Fibroblast of the conjunctiva (primary cell): ENCODE measurements at places on chromosomes 12 and 14.

DNA sequence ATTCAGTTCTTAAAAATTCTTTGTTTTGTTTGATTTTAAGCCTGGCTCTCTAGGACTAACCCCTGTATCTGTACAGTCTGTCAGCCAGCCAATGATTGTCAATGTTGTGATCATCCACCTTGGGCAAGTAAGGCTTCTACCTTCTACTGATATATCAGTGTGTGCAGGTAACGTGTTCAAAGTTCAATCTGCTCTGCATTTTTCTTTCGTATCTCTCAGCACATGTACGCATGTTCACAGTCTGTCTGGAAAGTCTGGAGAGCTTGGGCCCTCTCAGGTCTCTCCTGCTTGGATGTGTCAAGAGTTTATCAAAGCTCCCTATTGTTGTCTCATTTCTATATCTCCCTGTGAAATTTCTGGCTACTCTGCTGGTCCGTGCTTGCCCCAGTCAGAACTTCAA is 138.6 kb upstream of the VRK1 start:
- no peak for DNase-seq

DNA sequence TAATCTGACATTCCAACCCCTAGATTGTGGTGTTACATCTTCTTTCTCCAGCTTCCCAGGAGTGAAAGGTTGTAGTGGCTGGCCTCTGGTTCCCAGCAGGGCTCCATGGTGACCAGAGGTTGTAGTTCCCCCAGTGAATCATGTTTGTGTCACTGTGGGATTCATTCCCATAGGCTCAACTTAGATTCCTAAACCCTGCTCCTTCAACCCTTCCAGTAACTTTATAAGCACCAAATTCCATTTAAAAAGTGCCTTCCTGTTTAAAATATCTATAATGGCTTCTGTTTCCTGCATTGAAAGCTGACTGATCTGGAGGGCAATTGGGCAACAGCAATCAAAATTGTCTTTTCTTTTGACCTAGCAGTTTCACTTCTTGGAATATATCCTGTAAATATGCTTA is 40.5 kb upstream of the TBC1D15 start:
- no peak for DNase-seq

GRCh38 chr14:56648508-56649301 is 69.1 kb downstream of the TMEM260 start:
- DNase-seq, result no peak

- no peak for DNase-seq
Observed at GRCh38 chr12:49932023-49932422, 18.5 kb upstream of the AQP2 start.

DNA sequence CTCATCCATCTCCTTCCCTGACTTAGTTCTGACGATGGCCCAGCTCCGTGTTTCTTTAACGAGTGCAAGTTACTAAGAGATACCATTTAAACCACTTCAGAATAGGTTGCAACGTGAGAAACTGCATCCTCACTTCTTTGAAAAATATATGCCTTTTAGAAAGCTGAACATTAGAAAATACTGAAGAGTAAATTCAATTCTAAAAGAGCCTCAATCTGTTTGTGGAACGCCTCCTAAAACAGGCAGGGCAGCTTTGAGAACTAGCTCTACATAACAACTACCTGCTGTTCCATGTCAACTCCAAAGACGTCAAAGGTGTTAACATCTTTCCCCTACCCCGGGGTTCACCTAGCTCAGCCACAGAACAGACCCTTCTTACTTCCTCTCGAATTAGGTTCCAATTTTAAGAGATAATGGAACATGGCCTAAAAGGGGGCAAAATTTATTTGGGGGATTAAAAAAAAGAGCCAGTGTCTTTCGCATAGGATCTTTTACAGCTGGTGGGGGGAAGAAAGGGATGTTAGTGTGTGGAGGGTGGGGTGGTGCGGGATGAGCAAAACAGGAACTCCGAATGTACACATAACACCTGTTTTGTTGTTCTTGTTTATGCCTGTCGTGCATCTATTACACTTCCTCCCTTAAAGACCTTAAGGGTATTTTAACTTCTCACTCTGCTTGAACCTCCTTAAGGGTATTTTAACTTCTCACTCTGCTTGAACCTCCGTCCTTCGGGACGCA is 3.3 kb downstream of the BHLHE41 start:
- no peak for DNase-seq

GRCh38 chr14:63454863-63455622 is 88.1 kb downstream of the PPP2R5E start:
- no peak for DNase-seq

DNA sequence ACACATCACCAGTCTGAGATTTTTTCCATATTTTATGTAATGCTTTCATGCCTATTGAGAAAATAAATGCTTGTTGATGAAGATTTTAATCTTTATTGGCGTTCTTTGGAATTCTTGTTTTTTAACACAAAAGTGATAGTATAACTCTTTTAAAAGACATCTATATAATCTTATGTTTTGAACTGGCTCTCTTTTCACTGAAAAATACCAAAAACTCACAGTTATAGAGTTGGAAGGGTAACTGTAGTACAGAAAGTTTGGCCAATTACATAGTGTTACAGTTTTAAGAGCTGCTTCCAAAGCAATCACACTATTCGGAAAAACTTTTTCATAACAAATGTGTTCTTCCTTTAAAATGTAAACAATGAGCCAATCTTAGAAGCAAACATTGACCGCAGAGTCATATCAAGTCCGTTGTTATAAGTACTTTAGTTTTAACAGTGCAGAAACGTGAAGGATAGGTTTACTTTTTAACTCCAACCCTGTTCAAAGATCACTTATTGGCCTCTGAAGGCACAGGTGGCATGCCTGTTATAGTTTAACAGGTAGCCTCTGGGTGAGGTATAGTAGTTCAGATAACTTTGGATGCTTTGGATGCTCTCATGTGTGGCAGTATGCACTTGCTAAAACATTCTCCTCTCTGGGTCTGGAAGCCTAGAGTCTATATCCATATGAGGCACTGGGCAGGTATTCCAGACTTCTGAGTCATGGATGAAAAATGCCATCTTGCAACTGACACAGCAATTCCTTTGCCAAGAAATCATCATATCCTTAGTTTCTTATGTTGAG is 12.1 kb upstream of the NTN4 start:
- peak; percentile 66 for DNase-seq

DNA sequence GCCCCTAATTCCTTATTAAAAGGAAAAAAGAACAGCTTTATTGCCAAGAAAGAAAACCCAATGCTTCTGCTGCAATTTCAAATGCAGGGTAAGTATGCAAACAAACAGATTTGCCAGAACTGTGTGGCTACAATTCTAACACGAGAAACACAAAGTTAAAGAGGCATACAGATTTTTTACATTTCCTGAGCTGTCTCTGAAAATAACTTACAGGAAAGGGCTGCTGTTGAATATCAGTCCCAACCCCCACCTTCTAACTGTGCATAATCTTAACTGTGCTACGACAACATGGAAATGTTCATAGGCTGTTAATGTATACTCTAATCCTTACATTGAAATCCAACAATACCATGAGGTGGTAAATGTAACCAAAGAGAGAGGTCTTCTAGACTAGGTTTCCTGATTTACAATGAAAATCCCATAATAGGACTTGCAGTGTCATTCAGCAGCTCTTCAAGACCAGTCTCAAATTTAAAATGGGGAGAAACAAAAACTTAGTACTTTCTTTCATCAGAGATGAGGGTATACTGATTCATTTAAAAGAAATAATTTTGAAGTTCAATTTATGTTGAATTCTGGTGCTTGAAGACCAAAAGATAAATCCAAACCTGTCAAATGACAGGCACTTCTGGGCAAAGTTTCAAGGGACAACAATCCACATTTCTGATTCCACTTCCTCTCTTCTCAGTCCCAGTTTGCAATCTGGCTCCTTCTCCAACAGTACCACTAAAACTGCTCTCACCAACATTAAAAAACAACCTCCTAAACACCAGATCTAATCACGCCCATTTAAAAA is 14.4 kb downstream of the FGD6 start:
- no peak for DNase-seq

DNA sequence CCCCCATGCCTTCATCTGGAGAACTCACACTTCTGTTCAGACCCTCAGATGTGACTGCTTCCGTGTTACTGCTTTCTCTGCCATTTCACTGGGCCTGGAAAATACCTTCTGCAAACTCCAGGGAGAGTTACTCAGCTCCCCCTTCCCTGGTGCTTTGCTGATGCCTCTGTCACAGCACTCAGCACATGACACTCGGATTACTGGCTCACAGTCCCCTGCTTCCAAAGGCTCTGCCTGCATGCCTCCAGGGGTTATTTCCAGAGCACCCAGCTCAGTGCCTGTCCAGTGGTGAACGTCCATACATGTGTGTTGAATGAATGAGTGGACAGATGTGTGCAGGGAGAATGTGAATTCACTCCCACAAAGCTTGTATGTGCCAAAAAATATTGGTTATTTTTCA is 237.2 kb upstream of the FKBP4 start:
- DNase-seq, result no peak

- no peak for DNase-seq
Observed at GRCh38 chr12:69966839-69967238, 141.8 kb downstream of the MYRFL start.

DNA sequence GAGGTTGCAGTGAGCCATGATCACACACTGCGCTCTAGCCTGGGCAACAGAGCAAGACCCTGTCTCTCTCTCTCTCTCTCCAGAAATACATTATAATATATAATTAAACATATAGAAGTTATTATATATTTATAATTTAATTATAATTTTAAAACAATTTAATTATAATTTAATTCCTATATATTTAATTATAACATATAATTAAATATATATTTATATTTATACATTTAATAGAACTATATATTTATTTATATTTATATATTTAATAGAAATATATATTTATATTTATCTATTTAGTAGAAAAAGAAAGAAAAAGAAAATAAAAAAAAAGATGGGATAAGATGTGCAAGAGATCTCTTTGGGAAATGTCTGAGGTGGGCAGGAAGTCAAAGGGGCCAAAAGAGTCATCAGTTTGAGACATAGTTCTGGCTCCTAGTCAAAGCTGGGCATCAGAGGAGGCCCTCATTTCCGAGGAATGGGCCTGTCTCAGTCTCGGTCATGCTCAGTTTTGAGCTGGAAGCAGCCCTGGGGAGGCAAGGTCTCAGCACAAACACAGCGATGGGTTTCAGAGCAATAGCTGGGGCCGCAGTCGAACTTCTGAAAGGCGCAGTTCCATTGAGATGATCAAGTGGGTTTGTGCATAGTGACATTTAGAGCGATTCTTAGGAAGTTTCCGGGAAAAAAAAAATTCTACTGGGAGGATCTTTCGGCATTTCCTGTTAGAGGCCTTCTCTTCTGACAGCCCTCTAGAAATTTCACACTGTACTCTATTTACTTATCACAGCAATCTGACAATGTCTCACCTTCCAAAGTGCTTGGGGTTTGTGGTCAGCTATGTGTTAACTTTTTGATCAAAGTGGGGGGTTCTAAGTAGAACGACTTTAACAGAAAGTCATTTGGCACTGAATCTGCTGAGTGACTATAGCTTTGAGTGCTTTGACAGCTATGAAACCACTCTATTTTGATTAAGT is 58.7 kb upstream of the GZMB start:
- DNase-seq, result no peak

- no peak for DNase-seq
Observed at GRCh38 chr12:42641221-42641885, 51.8 kb upstream of the PRICKLE1 start.

GRCh38 chr12:107404981-107405380 is 280.6 kb upstream of the PWP1 start:
- DNase-seq, result no peak

DNA sequence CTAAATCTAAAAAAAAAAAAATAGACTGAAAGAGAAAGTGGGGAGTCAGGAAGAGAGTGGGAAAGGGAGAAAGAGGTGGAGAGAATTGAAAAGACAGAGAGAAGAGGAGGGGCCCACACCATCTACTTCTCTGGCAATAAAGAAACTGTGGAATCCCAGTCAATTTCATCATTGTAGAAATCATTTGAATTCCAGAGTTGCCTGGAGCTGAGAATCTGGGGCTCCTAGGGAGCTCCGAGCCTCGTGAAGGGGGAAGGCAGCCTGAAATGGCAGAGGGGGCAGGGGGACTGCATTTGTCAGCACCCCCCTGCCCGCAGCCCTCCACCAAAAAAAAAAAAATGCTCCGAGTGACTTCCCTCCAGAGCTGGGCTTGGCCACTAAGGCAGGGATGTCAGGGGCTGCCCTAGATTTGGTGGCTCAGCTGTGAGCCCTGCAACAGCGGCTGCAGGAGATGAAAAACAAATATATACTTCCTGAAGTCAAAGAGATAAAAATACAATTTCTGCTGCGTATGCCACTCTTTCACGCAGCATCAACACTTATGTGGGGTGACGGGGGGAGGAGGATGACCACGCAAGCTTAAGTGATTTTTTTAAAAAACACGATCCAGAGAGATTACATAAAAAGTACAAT is 80.5 kb downstream of the BCL11B start:
- no peak for DNase-seq

GRCh38 chr12:69822201-69822860 is 2.7 kb upstream of the MYRFL start:
- no peak for DNase-seq

DNA sequence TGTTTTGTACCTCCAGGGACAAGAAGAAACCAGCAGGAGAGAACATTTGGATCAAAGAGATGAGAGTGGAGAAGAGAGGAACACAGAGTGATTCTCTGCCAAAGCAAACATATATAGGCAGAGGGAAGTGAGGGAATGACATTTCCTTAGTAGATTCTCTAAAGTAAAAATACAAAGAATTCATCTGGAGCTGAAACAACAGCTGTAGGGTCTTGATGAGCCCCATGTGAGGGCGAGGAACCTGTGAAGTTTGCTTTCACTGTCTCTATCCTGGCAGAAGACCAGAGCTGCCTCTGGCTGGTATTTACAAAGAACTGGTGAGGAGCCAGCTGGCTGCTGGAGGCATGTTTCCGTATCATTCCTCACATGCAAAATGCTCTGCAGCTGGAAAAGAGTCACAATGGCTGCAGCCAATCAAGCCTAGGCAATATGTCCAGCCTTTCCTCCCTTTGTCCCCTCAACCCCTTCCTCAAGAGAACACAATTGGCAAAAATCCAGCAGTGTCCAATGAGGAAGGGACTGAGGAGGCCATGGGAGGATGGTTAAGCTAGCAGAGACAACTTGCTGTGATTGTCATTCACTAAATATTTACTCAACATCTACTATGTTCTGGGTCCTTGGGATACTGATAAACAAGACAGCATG is 122.5 kb downstream of the PHLDA1 start:
- peak; percentile 92 for DNase-seq

- DNase-seq, result no peak
Observed at GRCh38 chr14:96588410-96589257, 86.5 kb downstream of the PAPOLA start.

- peak; percentile 18 for DNase-seq
Observed at GRCh38 chr12:81208187-81208911, 130.5 kb downstream of the ACSS3 start.

- DNase-seq, result peak; percentile 10
Observed at GRCh38 chr14:41668356-41668755, 61.7 kb downstream of the LRFN5 start.

DNA sequence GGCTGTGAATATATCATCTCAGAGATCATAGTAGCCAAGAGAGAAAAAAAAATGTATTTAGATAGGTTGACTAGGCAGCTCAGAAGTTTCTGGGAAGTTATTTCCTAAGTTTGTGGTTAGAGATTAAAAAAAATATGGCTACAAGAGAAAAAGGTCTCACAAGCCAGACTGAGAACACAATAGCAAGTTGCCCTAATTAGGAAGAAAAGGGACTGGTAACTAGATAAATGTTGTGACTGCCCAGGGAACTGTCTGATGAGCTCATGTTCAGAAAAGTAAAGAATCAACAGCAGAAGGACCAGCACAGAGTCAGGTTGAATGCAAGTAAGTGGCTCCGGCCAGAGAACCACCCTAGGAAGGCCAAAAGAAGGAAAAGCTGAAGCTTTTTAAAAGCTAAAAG is 256.6 kb downstream of the PRKD1 start:
- no peak for DNase-seq
